Chondrocyte (in vitro differentiated cells): ENCODE measurements at places on chromosomes 6 and 20. TPM values are rescaled to one million over a fixed set of nuclear protein-coding genes. Genes with fewer than 3 reads are reported as not detected.

DNA sequence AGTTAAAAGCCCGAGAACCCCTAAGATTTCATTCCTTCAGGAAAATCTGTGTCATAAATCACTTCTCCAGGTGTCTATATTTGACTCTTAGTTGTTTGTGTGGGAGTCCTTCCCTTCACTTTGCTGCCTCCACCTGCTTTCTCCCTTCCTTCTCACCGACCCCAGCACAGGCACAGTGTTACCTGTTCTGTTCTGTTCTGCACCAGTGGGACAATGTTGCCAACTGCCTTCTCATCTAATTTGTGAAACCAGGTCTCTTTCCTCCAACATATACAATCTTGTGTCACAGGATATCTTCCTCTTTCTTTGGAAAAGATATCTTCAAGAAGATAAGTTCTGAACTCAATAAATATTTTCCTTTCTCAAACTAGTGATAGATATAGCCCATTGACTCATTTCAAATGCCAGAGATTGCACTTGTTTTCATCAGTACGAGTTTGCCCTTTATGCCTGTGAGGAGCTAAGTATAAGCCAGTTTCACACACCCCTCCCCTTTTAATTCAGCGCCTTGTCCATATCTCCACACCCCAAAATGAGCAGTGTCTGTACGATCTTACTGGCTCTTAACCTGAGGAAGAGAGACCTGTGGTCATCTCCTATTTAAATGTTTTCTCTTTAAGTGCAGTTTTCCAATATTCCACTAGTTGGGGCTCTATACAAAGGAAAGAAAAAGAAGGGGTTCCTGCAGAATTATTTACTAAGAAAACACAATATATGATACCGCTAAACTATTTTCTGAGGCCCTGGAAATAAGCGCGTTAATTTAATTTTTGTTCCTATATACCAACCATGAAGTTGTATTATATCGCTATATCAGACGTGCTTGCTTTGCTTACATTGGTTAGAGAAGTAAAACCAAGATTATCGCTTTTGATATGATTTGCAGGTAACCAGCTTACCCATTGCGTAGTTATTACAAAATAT is 81.6 kb upstream of the PREP start:
- no peak for DNase-seq

- DNase-seq, result no peak
These were observed 58.3 kb downstream of the IPCEF1 start for GRCh38 chr6:154298297-154298696.

DNA sequence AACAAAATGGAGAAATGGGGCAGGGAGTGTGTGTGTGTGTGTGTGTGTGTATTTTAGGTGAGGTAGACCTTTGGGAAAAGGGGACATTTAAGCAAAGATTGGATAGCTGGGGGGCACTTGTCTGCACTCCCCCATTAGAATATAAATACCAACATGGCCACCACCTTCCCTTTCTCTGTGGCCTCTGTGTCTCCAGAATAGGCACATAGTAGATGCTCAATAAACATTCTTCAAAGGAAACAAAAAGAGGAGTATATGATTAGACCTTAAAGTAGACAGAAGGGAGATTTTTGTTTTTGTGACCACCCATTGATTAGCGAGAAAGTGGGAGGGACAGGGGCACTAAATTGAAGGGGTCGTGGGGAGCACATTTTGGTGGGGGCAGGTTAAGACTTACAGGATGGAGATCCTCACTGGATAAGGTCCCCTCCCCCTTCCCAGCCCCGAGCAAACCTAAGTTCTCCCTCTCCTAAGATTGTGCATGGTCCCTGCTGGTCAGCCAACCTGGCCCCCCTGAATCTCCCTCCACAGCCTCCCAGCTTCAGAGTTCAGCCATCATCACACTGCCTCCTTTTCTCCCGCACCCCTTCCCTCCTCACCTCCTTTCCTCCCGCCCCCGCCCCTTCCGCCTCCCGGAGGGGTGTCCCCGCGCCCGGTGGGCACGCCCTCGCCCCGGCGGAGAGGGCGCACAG is 514 bp upstream of the TSHZ2 start:
- no peak for DNase-seq

GRCh38 chr6:52503851-52504781 is 72.7 kb downstream of the TRAM2 start:
- DNase-seq, result peak; percentile 97

GRCh38 chr20:7029019-7029418 is 261.5 kb downstream of the BMP2 start:
- no peak for DNase-seq

DNA sequence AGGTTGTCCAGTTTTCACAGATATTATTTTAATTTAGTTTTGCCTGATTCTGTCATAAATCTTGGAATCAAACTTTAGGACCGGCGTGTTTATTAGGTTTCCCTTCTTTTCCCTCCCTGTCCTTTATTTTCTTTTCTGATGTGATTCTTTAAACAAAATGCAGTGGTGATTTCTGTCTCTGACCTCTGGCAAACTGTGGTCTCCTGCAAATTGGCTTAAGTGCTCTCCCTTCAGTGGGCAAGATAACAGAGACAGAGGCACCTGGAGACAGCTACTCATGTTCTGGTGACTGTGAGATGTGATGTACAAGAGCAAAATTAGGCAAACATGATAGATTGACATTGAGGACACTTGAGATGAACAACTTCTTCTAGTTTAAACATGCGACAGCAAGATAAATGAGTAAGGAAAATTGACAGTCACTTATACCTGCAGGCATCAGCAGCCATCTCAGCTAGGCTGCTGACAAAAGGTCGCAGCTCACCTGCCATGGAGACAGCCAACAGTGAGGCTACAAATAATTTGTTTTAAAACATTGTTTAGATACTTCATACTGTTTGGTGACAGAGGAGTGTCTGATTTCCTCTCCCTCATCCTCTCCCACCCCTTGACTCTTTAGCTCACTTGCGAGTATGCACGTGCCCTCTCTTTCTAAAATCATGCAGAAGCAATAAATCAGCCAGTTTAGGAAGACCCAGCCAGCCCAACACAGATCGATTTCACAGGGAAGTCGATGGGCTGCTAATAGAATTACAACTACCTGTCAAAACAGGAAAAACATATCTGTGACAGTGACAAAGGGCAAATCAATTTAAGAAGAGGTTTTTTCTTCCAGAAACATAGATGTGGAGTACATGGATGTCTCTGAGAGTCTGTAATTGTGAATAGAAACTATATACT is 63.4 kb upstream of the MAP3K7 start:
- no peak for DNase-seq

DNA sequence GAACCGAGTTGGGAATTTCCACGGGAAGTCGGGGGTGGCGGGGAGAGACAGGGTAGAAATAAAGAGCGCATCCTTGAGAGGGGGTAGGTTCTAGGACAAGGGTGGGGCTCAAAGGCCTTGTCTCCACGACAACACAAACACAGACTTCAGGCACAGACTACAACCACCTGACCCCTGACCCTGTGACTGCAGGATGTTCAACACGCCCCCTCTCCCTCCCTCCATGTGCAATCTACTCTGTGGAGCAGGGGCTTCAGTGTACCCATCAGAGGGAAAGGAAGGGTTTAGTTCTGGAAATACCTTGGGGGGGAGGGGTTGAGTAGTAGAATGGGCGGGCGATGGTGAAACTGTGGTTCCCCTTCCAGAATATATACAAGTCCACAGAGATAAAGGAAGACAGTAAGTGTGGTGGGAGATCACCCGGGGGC is 651 bp upstream of the TAPBP start:
- DNase-seq, result no peak

GRCh38 chr20:57660922-57661745 is 40.9 kb upstream of the ZBP1 start:
- peak; percentile 89 for DNase-seq

The PAX1 gene
- total RNA-seq, result not detected in 3 replicates

GRCh38 chr6:100458841-100459591 is 5.7 kb downstream of the SIM1 start:
- DNase-seq, result no peak

GRCh38 chr20:57438552-57438951 is 47.4 kb downstream of the RBM38 start:
- DNase-seq, result no peak

The ADGRF1 gene
- total RNA-seq, result not detected in 3 replicates

The MEI4 gene
- not detected in 3 replicates for total RNA-seq

DNA sequence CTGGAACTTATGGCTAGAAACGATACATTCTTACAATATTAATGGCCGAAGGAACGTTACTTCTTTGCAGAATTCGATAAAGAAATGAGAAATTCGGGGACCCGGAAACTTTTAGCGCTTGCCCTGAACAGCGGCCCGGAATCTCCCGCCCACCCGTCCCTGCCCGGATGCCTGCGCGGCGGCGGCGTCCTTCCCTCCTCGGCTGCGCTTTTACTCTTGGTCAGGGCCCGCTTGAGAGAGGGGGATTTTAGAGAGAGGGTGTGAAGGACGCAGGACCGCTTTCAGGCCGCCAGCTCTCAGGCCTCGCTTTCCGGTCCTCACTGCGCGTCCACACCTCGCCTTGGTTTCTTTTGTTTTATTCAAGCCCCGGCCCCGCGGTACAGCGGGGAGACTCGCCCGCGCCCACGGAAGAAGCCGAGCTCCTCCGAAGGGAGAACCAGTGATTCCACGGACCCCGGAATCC is 243.7 kb downstream of the ARID1B start:
- DNase-seq, result no peak

GRCh38 chr6:33433544-33434191 is 13.8 kb downstream of the SYNGAP1 start:
- no peak for DNase-seq

GRCh38 chr6:25788305-25788922 is 33.9 kb downstream of the SLC17A4 start:
- DNase-seq, result no peak

DNA sequence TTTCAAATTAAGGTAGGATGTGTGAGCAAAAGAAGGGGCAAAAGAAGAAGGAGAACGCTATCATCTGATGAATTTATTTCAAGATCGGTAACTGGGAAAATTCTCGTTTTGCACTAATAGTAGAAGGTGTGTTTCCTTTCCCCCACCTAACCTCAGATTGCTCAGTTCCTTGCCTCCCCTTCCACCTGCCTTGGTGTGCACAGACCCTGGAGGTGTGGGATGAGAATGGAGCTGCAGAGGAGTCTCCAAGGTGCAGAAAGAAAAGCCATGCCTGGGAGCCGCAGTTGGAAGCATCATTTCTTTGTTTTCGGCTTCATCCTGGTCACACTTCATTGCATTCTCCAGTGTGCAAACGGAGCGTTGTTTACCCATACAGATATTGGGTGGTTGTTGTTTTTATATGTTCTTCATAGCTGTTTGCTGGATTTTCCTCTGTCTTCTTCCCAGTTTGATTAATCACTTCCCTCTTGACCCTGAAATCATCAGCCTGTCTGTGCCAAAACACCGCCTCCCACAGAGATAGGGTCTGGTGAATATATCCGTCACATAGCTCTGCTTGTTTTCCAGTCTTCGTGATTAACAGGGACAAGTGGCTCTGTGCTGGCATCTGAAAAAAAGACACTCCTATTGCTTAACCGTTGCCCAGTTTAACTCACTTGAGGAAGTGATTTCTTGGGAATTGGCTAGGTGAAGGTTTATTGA is 40.2 kb upstream of the NEDD9 start:
- DNase-seq, result no peak

- DNase-seq, result no peak
These were observed 596.1 kb upstream of the NRSN1 start for GRCh38 chr6:23529902-23530301.

The GCNT2 gene
- total RNA-seq, result 0.12 to 0.67 TPM (median 0.44 TPM) in 3 replicates

DNA sequence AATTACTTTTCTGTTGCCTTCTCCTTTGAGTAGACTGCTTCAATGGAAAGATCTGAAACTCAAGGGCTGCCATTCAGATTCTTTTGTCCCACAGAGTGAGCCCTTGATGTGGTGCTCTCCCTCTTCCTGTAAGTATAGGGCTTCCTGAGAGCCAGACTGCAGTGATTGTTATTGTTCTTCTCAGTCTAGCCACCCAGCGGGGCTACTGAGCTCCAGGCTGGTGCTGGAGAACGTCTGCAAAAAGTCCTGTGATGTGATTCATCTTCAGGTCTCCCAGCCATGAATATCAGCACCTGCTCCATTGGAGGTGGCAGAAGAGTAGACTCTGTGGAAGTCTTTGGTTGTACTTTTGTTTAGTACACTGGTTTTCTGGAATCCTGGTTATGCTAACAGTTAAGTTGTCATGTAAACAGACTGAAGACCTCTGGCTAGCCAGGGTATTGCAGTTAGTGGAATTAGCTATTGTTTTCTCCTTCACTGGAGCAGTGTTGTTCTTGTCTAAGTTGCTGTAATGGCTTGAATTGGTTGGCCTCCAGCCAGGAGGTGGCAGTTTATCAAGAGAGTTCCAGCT is 240.9 kb downstream of the COL12A1 start:
- DNase-seq, result no peak

DNA sequence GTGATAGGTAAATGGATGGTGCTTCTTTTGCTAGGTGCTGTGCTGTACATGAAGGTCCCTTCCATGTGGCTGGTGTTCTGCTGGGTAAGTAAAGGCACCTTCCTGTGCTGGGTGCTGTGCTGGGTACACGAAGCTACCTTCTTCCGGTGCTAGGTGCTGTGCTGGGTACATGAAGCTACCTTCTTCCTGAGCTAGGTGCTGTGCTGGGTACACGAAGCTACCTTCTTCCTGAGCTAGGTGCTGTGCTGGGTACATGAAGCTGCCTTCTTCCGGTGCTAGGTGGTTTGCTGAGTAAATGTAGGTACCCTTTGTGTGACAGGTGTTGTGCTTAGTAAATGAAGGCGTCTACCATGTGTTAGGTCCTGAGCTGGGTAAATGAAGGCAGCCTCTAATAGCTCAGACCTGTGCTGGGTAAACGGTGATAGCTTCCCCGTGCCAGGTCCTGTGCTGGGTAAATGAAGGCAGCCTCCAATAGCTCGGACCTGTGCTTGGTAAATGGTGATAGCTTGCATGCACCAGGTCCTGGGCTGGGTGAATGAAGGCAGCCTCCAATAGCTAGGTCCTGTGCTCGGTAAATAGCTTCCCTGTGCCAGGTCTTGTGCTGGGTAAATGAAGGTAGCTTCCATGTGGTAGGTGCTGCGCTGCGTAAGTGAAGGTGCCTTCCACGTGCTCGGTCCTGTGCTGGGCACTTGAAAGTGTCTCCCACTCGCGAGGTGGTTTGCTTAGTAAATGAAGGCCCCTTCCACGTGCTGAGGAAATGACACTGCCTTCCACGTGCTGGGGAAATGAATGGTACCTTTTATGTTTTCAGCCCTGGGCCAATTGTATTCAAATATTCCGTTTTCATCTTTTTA is 115.5 kb downstream of the ERMARD start:
- no peak for DNase-seq

- peak; percentile 51 for DNase-seq
These were observed 253.2 kb downstream of the PLCB1 start for GRCh38 chr20:8385247-8385646.
